ENCODE measurements at places on chromosomes 16 and 17.

- DNase-seq: no peak
Observed at GRCh38 chr17:78258323-78259191, 27.1 kb downstream of the TMEM235 start.

GRCh38 chr17:79137015-79137788, 62.6 kb downstream of the ENGASE start:
- DNase-seq: no peak

DNA sequence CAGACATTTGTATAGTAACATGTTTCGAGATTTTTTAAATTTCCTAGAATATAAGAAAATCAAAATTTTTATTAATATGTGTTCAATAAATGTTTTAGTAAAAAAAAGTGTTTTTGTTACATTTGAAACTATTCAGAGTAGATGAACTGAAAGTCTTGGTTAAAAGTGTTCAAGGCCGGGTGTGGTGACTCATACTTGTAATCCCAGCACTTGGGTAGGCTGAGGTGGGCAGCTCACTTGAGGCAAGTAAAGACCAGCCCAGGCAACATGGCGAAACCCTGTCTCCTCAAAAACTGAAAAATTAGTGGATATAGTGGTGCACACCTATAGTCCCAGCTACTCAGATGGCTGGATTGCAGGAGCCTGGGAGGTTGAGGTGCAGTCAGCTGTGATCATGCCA, 16.8 kb upstream of the PHKG2 start:
- DNase-seq: no peak

GRCh38 chr17:64171041-64171440, 41.1 kb upstream of the ERN1 start:
- no peak for DNase-seq

- no peak for DNase-seq
Observed at GRCh38 chr17:46045639-46046038, 46.6 kb downstream of the STH start.

GRCh38 chr17:1495265-1495989, 2.9 kb upstream of the MYO1C start:
- peak; percentile 29 for DNase-seq

DNA sequence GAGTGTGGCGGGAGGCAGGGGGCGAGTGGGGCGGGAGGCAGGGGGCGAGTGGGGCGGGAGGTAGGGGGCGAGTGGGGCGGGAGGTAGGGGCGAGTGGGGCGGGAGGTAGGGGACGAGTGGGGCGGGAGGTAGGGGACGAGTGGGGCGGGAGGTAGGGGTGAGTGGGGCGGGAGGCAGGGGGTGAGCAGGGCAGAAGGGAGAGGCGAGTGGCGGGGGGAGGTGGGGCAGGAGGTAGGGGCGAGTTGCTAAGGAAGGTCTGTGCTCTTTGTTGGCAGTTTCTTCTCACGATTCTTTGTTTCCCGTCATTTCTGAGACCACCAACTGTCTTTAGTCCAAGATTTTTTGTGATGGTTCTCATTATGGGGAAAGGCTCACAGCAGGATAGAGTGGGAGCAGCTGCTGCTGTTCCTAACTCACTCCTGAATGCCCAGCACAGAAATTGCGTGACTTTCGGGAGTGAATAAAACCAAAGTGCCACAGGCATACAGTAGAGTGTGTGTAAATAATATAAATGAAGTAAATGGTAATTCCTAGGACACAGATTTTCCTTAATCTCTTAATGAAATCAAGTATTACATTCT, 44.7 kb downstream of the COG7 start:
- peak; percentile 85 for DNase-seq

All from NCI-H446 treated with DMSO at 0.1 percent for 48 hours (cell line).